ENCODE measurements at places on chromosomes 1 and 21.
A peak's percentile ranks its signal among the peaks of the same experiment; 100 is the strongest.

- no peak for DNase-seq
These were observed 126.2 kb upstream of the SMYD2 start for GRCh38 chr1:214154596-214155292.

- DNase-seq, result no peak
These were observed 42.8 kb downstream of the PRKCZ start for GRCh38 chr1:2093055-2093454.

GRCh38 chr1:205709059-205709398, 28.7 kb upstream of the SLC45A3 start:
- peak; percentile 24 for DNase-seq

- DNase-seq, result no peak
These were observed 18.7 kb downstream of the ECE1 start for GRCh38 chr1:21271550-21271949.

GRCh38 chr1:200317236-200317635, 92.6 kb downstream of the ZNF281 start:
- peak; percentile 63 for DNase-seq

- DNase-seq, result no peak
These were observed 3.8 kb downstream of the IRF2BP2 start for GRCh38 chr1:234605983-234606783.

- no peak for DNase-seq
These were observed 39.6 kb upstream of the ADARB1 start for GRCh38 chr21:45034556-45035476.

GRCh38 chr21:26282058-26282457, 111.5 kb upstream of the APP start:
- no peak for DNase-seq

DNA sequence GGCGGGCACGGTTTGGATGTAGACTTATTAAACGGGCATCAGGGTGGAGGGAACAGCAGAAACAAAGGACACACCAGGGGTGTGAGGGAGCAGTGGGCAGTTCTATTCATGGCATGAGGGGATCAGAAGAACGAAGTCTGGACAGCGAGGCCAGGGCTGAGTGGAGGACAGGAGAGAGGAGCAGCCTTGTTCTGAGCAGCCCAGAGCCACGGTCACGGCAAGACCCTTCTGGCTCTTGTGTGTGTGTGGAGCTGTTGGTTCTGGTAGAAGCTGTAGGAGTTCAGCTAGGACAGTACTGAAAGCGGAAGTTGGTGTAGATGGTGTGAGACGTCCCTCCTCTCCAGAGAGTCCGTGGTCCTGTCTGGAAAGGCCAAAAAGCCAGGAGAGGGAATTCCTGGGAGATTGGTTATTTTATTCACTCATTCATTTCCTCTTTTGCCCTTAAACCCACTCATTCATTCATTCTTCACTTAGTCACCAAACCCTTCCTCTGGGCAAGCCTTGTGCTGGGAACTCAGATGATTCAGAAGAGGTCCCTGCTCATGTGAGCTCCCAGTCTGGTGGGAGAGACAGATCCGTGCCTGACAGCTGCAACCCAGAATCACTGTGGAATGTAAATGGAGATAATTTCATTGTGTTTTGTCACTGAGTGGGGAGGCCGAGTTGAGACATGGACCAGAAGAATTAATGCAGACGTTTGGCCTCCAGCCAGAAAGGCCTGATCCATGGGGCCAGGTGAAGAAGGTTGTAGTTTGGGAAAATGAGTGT, 4.1 kb upstream of the ACOT11 start:
- DNase-seq, result no peak

DNA sequence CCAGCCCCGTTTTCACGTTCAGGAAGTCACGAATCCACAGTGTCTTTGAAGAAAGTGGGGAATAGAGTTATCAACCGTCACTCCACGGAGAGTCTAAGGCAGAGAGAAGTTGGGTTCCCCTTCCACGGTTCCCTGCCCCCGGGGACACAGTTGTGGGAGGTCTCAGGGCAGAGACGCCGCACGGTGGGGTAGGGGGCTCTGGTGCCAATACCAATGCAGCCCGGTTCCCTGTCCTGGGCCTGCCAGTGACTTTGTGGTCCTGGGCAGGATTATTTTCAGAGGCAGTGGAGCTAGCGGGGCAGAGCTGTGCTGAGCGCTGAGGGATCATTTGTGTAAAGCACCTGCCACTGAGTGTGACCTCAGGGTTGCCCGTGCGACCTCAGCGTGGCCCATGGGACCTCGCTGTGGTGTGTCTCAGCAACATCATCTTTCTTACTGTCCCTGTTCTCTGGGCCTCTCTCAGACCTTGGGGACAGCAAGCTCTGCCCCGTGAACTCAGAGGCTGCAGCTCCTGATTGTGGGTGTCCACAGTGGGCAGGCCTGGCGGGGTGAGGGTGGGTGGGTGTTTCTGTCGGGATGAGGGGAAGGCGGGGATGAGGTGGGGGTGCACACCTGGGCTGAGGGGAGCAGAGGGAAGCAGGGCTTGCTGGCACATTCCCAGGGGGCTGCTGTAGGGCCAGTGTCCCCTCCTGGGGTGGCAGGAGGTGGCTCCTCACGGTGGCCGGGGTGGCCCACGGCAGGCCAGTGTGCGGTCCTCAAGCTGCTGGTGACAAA, 65.2 kb downstream of the AGPAT3 start:
- no peak for DNase-seq

DNA sequence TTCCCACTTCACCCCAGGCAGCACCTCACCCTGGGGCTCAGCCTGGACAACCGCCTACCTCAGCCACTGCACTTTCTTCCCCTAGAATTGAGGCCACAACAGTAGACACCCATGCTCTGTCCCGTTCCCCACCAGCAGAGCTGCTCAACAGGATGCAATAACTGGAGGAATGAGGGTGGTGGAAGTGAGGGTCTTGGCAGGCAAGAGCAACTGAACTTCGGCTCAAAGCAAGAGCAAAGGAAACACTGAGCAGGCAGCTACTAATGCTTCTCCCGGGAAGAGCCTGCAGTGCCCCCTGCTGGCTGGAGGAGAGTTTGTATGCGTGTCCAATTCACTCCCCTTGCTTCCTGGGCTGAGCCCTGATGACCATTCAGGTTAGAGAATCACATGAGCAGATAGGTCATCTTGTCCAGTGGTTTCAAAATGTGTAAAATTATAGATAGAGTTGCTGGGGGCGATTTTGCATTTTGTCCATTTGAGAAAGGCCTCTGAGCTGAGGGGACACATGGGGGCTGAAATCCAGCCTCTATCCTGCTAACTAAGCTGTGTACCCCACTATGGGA, 13.9 kb downstream of the NT5C1A start:
- DNase-seq, result peak; percentile 18

DNA sequence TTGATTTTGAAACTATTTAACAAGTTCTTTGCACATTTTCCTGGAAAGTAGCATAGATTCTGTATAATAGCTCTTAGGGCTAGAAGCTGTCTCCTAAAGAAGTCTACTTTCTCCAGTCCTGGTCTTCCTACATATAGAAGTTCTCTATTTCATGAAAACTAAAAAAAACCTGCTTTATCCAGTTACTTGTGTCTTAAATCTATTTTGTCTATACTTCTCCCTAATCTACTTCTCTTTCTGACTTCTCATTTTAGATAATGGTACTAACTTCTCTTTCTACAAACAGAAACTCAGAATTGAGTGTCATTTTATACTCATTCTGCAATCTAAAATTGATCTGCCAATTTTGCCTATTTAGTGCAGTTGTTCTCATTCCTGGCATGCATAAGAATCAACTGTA, 28.7 kb downstream of the PDE4B start:
- DNase-seq, result no peak

DNA sequence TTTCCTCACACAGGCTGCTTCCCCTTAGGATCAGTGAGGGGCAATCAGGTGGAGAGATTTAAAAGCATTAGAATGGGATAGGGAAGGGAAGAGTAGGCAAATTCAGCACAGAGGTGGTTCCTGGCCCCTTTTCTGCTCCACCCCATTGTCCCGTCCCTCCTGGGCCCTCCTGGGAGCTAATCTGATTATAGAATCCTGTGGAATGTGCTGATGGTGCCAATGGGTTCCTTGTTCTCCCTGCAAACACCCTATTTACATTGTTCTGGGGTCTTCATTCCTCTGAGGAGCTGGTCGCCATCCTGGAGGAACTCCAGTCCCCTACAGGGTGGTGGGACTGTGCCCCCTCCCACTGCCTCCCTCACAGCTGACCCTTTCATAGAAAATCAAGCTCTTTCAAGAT, 34.4 kb upstream of the LRP8 start:
- no peak for DNase-seq

DNA sequence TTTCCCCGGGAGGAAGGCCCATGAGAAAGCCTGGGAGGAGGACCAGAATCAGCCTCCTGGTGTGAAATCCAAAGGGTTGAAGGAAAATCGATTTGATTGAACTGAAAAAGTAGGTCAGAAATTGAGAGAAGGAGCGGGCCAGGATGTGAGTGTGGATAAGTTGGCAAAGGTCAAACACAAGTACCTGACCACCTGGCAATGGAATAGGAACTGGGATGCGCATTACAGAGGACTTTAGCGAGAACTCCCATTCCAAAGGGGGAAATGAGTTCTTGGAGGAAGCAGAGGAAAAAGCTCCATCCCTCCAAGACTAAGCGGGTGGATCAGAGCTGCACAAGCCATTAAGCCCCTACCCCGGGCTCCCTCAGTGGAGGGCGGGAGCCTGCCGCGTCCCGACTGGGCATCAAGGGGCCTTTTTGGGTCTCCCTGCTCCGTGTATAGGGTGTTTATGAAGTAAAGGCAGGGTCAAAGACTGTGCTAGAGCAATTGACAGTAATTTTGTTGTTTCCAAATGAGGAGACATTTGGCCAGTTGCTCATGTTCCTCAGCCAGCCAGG, 56.4 kb downstream of the TGFB2 start:
- no peak for DNase-seq

DNA sequence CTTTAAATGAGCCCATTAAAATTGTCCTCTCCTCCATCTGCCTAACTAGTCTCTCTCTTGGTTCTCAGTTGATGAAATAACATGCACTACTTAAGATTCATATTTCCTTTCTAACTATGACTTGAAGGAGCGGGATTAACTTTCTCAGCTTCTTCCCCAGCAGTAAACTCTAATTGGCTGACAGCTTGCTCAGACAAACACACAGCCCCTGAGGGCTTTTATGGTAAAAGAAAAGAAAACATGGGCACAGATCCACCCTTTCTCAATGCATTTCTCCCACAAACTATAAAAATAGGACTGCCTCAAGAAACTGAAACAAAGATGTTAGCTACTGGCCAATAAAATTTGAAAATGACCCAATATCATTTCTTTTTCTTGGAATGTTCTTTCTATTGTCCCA, 703.1 kb downstream of the ADGRL2 start:
- DNase-seq, result no peak

DNA sequence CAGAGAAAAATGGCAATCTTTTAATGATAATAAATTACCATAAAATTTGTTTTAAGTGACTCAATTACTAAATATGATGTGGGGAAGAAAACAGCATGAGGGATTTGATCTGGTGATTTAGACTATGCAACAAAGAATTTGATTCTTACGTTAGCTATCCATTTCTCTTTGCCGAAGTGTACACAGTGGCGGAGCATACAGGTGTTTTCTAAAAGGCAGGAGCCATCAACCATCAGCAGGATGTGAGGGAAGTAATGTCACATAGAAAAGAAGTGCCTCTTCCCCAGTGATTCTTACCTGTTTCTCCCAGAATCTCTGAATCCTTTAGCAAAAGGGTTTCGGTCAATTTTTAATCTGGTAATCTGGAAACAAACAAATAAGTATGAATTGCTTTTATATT, 74.3 kb downstream of the TBX15 start:
- DNase-seq, result no peak

DNA sequence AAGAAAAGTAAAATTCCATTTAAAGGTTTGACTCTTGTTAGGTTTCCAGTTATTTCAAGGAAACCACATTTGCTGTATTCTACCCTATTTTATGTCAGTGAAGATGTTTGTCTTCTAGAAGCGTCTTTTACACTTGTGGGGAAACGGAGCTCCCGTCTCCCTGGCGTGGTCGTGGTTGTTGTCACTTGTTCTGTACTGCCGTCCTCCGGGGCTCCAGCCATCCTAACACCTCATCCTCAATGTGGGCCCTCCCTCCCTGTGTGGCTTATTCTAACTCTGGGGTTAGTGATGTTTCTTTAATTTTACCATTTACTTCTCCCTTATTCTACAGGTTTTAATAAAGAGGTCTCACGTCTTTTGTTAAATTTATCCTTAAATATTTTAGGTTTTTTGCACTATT, 52.7 kb upstream of the DIP2A start:
- no peak for DNase-seq

GRCh38 chr1:239771550-239771949, 320.1 kb upstream of the FMN2 start:
- no peak for DNase-seq

GRCh38 chr1:46008585-46008984, 123.8 kb downstream of the PIK3R3 start:
- DNase-seq, result no peak

GRCh38 chr1:166849135-166849534, 9.9 kb downstream of the POGK start:
- no peak for DNase-seq

DNA sequence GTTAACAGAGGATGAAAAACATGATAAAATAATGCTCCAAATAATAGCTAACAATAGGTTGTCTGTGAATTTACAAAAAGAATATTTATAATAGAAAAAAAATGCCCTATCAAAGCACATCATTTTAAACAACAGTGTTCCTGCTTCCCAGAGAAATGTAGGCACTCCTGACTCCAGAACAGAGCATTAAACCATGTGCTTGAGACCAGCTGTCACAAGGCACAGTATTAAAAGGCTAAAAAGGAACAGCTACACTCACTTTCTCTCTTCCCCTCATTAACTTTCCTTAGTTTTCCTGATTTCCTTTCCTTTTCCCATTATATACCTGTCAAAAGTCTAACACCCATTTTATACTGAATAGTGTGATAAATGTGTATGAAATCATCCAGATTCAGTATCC, 10.9 kb downstream of the VAV3 start:
- DNase-seq, result no peak

DNA sequence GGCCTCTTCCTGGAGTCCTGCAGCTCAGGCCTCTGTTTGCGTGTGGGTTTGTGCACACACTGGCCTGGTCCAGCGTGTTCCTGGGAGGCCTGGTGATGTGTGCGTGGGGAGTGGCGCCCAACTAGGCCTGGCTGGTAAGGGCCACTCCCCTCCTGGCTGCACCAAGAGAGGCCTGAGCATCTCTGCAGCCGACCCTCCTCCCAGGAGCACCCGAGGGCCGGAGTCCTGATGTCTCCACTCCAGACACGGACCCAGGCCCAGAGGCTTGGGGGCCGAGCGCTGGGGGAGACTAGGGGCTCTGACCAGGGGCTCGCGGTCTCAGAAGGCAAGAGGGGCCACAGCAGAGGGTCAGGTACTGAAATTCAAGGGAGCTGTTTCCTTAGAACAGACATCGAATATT, 33.3 kb downstream of the MORN1 start:
- DNase-seq, result no peak

All from AG09319 (cell line).